NCI-H1048 (cell line): ENCODE measurements at places on chromosomes 4 and X.

GRCh38 chr4:95421869-95422268 lies 126.9 kb downstream of the UNC5C start:
- no peak for DNase-seq

GRCh38 chrX:20026278-20026677 lies 35.4 kb upstream of the BCLAF3 start:
- no peak for DNase-seq

GRCh38 chr4:8188085-8188484 lies 11.0 kb upstream of the SH3TC1 start:
- no peak for DNase-seq

DNA sequence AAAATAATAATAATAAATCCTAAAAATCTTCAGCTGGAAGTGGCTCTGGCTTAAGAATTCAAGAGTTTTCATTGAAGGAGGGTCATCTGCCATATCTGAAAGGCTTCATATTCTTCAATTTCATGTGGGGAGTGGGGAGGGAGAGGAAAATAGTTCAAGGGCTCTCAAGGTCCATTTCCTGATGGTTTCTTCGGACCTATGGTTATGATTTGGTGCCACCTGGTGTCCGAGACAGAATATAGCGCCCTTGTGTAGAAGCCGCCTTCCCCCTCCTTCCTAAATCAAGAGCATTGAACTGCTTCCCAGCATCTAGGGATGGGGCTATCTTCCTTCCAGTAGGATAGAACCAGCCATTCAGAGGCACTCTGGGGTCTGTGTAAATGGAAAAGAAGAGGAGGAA lies 34.3 kb downstream of the NLGN3 start:
- no peak for DNase-seq

- DNase-seq = no peak
These were observed 71.7 kb downstream of the APBB2 start for GRCh38 chr4:41142376-41143310.

- no peak for DNase-seq
These were observed 39.1 kb upstream of the PDLIM5 start for GRCh38 chr4:94412658-94413038.

DNA sequence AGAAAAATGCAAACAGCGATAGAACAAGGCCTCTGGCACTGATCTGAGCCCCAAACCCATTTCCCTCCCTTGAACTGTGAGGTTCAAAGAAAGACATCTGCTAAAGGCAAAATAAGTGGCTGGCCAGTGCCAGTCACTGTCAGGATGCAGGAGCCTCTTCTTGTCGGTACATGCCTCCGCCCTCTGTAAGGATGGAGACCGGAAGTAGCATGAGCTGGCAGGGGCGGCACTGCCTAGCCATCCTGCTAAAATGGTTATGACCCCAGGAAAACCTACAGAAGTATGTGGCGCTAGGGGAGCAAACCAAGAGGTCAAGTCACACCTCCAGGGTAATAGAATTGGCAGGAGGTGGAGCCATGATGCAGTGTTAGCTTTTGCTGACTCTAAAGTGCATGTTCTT lies 180.3 kb downstream of the DCLK2 start:
- no peak for DNase-seq

DNA sequence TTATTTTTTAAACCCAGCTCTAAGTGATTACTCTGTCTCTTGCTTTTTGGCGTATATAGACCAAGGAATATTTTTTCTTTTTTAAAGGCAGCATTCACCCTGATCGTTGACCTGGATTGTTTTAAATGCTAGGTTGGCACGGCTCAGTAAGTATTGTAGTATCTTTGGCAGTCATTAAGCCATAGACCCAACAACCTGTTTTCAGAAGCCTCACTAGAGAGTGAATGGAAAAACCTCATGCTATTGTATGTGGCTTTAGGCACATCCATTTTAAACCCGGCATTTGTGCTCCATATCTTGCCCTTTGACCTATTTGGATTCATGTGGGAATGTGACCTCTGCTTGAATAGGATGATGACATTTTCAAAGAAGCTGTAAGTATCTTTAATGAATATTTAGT lies 183.9 kb downstream of the SNCA start:
- no peak for DNase-seq

GRCh38 chr4:70570796-70571195 lies 21.3 kb upstream of the AMBN start:
- DNase-seq = no peak

DNA sequence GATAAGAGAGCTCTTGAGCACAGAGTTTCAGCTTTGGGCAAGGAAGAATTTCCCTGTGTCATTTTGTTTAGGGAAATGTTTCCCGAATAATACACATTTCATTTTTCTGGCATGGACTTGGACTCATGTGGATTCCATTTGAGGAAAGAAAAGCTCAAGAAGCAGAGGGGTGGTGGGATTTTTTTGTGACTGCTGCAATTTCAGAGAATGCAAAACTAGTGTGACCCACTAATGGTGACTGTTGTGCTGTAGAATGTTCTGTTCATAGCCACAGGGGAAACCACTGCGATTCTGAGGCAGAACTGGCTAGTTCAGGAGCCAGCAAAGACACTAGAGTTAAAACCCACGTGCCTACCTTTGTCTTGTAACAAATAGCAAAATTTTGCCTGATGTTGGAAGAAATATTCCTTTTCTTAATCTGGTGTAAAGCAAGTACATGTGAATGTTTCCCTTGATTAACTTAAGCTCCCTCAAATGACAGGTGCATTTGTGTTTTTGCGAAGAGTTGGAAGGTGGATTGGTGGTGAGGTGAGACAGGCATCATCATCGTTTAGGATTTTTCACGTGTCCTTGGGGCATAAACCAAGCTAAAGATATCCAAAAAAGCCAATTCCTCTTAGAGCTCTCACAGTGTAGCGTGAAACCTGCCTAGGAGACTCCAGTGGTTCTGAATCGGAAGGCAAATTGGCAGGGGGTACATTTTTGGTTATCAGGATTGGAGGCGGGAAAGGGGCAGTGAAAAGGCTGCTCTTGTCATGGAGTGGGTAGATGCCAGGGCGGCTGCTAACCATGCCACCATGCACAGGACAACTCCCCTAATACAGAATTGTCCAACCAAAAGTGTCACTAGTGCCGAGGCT lies 38.0 kb upstream of the FAM9C start:
- no peak for DNase-seq

- no peak for DNase-seq
These were observed 78.8 kb upstream of the PACRGL start for GRCh38 chr4:20621476-20621875.

- DNase-seq = no peak
These were observed 97.2 kb downstream of the GUCY2F start for GRCh38 chrX:109384699-109385098.

GRCh38 chr4:52263607-52264006 lies 212.5 kb downstream of the SPATA18 start:
- no peak for DNase-seq

DNA sequence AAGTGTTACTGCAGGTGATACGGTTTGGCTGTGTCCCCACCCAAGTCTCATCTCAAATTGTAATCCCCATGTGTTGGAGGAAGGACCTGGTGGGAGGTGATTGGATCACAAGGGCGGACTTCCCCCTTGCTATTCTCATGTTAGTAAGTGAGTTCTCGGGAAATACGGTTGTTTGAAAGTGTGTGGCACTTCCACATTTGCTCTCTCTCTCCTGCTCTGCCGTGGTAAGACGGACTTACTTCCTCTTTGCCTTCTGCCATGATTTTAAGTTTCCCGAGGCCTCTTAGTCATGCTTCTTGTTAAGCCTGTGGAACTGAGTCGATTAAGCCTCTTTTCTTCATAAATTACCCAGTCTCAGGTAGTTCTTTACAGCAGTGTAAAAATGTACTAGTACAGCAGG lies 65.2 kb upstream of the SLC7A11 start:
- no peak for DNase-seq

- DNase-seq = no peak
These were observed 546.8 kb upstream of the FMR1 start for GRCh38 chrX:147364896-147365295.

- DNase-seq = no peak
These were observed 109.8 kb upstream of the HPGD start for GRCh38 chr4:174631901-174632758.

DNA sequence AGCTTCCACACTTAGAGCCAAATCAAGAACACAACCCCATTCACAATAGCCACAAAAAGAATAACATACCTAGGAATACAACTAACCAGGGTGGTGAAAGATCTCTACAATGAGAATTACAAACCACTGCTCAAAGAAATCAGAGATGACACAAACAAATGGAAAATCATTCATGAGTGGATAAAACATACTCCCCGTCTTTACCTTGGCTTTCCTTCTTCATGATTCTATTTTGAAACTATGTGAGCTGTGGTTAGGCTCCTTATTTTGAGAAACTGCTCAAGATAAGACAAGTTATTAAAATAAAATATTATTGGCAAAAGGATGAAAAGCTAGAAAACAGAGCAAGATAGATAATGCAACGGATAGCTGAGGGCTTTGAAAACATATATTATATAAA lies 598.1 kb upstream of the FAT1 start:
- DNase-seq = no peak

GRCh38 chrX:5979338-5979737 lies 249.3 kb downstream of the NLGN4X start:
- no peak for DNase-seq

DNA sequence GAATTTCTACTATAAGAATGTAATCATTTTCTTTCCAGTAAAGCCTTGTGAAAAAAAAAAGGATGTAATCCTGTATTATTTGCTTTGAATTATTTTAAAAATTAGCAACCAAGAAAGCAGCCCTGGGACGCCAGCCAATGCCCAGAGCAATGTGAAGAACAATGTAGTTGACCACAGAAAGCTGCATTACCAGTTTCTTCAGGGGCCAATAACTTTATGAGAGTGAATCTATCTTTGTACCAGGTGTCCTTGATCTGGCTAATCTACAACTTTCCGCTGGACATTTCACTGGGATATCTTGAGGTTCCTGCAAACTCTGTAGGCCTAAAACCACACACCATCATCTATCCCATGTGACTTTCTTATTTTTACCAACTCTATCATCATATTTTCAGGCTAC lies 7.6 kb upstream of the KLHL2 start:
- peak; percentile 40 for DNase-seq

DNA sequence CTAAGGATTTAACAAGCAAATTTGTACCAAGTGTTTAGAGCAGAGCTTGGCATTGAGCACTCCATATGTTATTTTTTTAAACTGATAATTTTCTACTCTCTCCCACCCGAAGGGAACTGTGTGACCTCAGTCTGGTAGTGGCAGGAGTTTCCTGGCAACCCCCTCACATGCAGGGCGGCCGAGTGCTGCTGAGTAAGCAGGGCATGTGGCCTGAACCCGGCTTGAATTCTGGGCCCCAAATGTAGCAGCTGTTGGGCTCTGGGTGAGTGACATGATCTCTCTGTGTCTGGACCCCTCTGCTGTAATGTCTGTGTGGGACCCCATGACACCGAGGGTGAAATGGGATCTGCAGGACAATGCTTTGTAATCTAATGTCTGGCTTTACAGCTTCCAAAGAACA lies 13.6 kb upstream of the C4orf50 start:
- DNase-seq = no peak

DNA sequence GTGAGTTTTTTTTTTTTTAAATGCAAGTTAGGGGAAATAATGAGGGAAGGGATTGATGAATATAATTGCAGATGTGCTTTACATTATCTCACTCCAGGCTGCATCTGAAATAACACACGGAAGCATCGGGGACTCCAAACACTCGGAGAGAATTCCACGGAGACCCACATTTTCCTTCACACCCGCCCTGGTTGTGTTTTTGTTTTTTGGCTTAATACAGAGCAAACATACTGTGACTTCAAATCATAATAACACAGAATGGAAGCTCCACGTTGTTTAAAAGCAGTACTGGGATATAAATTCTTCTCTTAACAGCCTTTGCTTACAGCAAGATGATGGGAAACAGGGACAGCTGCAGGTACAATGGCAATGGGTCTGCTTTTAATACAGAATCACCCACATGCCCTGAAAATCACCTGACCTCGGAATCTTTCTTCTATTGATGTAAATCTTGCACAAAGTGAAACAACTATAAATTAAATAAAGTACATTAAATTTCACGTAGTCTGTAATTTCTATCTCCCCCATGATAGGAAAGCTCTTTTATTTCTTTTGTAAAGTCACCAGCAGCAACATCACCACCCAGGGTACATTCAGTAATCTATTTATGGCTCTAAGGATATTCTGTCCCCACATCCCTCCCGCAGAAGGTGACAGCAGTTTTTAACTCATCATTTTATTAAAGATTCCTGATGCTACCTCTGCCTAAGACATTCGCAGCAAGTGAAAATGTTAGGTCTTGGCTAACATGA lies 119.3 kb downstream of the ZNF827 start:
- DNase-seq = no peak

- no peak for DNase-seq
These were observed 18.3 kb upstream of the EIF1AX start for GRCh38 chrX:20159797-20160385.

- DNase-seq = no peak
These were observed 86.2 kb downstream of the PPEF1 start for GRCh38 chrX:18793601-18794089.

DNA sequence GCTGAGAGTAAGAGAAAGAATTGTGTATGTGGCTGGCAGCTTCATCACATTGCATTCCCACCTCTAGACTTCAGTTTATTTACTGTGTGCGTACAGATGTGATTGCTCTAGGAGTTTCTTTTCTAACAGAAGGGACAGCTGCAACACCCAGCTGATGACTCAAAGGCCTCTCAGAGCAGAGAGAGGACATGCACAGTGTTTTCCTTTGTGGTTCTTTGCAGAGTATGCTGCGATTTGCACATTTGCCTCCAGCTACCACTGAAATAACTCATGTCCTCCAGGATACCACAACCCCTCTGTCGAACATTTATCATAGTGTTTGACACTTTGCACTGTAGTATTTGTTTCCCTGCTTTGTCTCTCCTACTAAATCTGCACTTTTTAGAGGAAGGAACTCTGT lies 294.1 kb downstream of the STIM2 start:
- no peak for DNase-seq

- no peak for DNase-seq
These were observed 45.9 kb downstream of the FREM3 start for GRCh38 chr4:143654571-143654970.

- DNase-seq = no peak
These were observed 739.7 kb downstream of the CENPC start for GRCh38 chr4:66805582-66805981.

- no peak for DNase-seq
These were observed 1.1 kb downstream of the LNX1 start for GRCh38 chr4:53590187-53590586.

GRCh38 chr4:24001486-24002329 lies 111.9 kb upstream of the PPARGC1A start:
- no peak for DNase-seq

- DNase-seq = no peak
These were observed 477 bp downstream of the KLHL13 start for GRCh38 chrX:118115953-118116712.

- DNase-seq = no peak
These were observed 127.3 kb downstream of the NEK1 start for GRCh38 chr4:169485086-169485485.

DNA sequence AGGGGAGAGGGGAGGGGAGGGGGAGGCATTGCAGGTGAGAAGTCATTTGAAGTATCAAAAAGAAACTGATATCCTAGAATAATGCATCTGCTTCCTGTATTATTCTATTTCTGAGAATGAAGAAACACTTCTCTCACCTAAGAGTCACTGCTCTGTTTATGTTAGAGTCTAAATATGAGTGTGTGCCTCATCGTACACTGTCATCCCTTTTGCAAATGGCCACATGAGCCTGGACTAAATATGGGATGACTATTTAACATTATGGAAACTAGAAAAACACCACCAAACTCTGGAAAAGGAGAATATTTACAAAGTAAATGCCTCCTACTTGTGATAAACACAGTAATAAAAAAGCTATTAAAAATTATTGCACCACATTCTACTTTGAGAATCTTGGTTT lies 146.4 kb upstream of the NOCT start:
- no peak for DNase-seq
